ENCODE measurements at places on chromosomes 11 and 22. TPM values are rescaled to one million over a fixed set of nuclear protein-coding genes. Genes with fewer than 3 reads are reported as not detected.

The CYP2D6 gene
- total RNA-seq, result 0.60 TPM

The C11orf86 gene
- total RNA-seq, result not detected

The CHRNA10 gene
- total RNA-seq, result 0.43 TPM

The GATD1 gene
- 20.8 TPM for total RNA-seq

The DCDC1 gene
- 0.34 TPM for total RNA-seq

Data from bronchial smooth muscle cell (primary cell).